ENCODE measurements at places on chromosomes 7 and 10.

GRCh38 chr7:69445541-69445940 lies 152.7 kb upstream of the AUTS2 start:
- DNase-seq = no peak

DNA sequence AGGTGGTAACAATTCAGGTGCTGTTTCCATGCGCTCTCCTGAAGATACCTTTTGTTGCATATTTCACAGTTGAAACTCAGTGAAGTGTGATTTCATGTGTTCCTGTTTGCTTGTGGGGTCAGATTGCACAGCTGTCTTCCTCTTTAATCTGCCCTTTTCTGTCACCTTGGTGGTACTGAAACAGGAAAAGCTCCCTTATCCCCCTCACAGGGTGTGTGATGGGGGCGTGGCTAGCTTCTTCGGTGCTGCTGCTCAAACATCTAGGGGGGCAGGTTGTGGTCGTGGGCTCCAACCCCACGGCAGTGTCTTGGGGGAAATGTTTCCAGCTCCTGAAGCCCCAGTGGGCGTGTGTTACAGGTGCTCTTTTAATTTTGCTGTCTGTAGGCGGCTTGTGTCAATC lies 107.4 kb upstream of the KLF14 start:
- DNase-seq = no peak

GRCh38 chr7:140677496-140677895 lies 4.8 kb downstream of the ADCK2 start:
- DNase-seq = no peak

DNA sequence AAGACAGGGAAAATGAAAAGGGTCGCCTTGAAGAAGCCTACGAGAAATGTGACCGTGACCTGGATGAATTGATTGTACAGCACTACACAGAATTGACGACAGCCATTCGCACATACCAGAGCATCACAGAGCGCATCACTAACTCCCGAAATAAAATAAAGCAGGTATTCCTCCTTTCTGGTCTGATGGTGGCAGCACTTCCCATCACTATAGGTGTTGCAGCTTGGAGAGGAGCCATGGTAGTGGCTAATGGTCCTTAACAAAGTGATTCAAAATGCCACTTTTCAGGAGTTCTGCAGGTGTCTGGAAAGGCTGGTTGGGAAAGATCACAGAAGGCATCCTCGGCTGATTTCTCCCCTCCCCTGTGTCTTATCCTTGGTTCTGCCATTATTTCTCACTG lies 22.1 kb downstream of the EXOC4 start:
- no peak for DNase-seq

DNA sequence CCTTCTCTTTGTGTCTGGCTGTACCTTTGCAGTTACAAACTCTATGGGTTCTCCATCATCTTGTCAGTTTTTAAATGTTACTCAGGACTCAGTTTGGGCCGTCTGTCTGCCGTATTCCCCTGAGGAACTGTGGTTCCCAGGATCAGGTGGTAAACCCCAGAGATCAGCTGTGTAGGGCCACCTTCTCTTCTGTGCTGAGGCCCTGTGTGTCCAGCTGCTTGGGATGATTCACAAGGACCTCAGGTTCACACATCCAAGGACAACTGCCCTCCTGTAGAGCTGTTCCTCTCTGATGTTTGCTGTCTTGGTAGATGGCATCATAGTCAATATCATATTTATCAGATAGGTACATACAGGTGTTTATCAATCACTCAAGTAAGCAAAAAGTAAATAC lies 24.5 kb downstream of the CUL1 start:
- DNase-seq = no peak

DNA sequence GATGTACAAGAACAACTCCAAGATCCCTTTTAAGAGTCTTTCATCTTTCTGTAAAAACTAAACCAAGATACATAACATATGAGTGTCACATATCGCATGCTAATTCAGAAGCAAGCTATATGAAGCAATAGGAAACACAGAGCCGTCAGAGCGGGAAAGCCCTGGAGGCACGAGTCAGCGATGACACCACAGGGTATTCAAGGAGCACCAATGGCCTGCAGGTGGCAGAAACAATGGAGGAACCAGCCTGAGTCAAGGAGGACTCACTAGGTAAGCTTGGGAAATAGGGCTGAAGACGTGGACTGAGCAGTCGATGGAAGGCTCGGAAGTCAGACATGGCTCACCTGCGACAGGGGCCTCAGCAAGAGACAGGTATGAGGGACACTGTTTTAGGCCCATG lies 214.4 kb downstream of the FAM107B start:
- DNase-seq = no peak

DNA sequence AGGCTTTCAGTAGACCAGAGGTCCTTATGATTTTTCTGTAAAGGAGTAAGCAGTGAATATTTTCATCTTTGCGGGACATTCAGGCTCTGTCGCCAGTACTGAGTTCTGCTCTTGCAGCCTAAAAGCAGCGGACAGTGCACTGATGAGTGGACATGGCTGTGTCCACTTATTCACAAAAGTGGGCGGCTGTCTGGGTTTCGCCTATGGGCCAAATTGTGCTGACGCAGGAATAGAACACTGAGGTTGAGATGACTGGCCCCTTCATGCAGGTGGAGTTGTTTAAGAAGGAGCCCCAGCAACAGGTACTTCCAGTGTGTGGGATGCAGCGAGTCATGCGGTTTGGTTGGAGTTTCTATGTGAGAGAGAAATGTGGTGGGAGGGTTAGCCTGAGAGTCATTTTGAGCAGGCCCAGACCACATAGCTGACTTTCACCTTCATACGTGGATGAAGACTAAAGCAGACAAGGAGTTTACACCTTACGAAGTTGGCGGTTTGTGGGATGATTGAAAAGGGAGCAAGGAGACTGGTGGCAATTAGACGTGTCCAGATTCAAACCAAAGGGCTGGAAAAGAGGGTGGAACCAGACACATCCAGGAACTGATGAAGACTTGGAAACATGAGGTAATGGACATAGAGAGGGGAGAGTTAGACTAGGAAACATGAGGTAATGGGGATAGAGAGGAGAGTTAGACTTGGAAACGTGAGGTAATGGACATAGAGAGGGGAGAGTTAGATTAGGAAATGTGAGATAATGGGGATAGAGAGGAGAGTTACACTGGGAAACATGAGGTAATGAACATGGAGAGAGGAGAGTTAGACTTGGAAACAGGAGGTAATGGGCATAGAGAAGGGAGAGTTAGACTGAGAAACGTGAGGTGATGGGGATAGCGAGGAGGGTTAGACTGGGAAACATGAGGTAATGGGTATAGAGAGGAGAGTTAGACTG lies 38.2 kb downstream of the WDR37 start:
- no peak for DNase-seq

GRCh38 chr7:42843205-42843800 lies 68.6 kb downstream of the C7orf25 start:
- peak; percentile 11 for DNase-seq

- DNase-seq = no peak
Measured at GRCh38 chr10:74988832-74989561, 122.5 kb upstream of the SAMD8 start.

GRCh38 chr7:37642028-37642540 lies 41.5 kb upstream of the GPR141 start:
- DNase-seq = no peak

- DNase-seq = no peak
Measured at GRCh38 chr10:1162481-1163203, 106.5 kb downstream of the WDR37 start.

- DNase-seq = no peak
Measured at GRCh38 chr10:46236941-46237681, 49.7 kb upstream of the ANTXRL start.

DNA sequence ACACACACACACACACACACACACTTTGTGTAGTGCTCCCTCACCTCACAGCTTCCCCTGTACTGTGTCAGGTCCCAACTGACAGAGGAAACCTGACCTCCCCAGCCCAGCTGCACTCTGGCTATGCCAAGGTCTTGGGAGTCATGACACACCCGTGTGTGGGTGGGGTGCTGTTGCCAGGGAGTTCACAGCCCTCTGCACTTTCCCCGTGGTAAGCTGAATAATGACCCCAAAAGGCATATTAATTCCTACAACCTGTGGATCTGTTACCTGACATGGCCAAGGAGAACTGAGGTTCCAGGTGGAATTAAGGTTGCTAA lies 8.9 kb upstream of the NANOS1 start:
- DNase-seq = no peak

DNA sequence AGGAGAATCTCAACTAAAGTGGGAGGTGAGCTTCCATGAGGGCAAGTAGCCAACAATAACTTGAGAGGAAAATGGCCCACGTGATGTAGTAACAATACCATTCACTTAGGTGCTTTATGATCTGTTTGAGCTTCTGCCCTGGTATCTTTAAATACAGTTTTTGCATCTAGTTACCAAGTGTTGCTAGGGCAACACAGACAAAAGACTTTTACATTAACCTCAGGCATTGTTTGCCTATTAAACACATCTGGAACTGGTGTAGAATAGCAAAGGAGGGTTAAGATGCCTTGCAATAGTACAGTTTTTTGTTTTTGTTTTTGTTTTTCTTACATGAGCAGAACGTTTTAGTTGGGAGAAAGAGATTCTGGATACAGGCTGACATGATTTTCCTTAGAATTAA lies 97.7 kb upstream of the MTPN start:
- no peak for DNase-seq

GRCh38 chr7:35749556-35749955 lies 51.3 kb upstream of the SEPTIN7 start:
- no peak for DNase-seq

DNA sequence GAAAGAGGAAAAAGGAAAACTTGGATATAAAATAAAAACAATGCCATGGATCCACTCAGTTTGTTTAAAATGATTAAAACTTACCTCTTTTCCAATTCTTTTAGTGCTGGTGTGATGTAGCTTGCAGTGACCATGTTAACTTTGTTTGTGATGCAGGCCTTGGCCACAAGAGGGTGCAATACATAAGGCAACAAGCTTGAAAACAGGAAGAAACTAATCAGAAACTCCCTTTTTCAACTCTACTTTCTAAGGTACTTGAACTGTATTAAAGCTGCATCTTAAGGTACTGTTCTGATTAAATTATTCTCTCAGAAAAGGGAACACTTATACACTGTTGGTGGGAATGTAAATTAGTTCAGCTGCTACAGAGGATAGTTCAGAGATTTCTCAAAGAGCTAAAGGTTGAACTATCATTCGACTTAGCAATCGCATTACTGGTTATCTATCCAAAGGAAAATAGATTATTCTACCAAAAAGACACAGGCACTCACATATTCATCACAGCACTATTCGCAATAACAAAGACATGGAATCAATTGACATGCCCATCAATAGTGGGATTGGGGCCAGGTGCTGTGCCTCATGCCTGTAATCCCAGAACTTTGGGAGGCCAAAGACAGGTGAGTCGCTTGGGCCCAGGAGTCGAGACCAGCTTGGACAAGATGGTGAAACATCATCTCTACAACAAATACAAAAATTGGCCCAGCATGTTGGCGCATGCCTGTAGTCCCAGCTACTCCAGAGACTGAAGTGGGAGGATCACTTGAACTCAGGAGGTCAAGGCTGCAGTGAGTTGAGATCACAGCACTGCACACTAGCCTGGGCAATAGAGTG lies 50.9 kb downstream of the AASS start:
- peak; percentile 73 for DNase-seq

GRCh38 chr7:32496052-32496813 lies 944 bp downstream of the AVL9 start:
- DNase-seq = no peak

DNA sequence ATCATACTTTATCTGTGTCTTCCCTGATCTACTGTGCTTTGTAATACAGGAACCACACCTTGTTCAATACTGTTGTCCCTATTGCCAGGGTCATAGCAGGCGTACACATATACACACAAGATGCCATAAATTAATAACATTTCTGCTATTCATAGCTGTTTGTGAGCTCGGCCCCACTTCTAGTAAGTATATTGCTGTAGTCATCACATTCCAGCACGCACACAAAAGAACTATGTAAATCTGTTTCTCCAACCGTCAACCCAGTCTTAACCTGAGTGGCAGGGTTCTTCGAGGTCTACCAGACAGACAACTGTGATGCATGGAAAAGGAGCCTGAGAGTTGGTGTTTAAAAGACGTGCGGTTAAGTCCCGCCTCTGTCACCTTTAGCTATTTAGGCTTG lies 5.7 kb upstream of the CACNB2 start:
- no peak for DNase-seq

- peak; percentile 87 for DNase-seq
Measured at GRCh38 chr10:113788604-113789083, 37.2 kb downstream of the PLEKHS1 start.

DNA sequence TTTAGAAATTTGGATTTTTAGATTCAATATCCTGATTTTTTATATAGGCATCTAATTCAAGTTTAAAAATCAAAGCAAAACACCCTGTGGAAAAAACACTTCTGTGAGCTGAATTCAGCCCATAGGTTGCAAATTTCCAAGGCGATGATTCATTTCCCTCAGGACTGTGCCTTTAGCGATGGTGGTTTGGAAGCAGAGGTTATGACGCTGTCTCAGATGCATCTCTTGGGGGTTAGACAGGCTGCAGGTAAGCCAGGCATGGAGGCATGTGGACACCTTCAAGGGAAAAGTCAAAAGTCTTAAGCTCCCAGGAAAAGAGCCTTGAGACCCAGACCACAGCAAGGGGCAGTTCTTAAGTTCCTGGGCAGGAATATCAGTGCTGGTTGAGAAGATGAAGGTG lies 9.5 kb upstream of the FRA10AC1 start:
- no peak for DNase-seq

DNA sequence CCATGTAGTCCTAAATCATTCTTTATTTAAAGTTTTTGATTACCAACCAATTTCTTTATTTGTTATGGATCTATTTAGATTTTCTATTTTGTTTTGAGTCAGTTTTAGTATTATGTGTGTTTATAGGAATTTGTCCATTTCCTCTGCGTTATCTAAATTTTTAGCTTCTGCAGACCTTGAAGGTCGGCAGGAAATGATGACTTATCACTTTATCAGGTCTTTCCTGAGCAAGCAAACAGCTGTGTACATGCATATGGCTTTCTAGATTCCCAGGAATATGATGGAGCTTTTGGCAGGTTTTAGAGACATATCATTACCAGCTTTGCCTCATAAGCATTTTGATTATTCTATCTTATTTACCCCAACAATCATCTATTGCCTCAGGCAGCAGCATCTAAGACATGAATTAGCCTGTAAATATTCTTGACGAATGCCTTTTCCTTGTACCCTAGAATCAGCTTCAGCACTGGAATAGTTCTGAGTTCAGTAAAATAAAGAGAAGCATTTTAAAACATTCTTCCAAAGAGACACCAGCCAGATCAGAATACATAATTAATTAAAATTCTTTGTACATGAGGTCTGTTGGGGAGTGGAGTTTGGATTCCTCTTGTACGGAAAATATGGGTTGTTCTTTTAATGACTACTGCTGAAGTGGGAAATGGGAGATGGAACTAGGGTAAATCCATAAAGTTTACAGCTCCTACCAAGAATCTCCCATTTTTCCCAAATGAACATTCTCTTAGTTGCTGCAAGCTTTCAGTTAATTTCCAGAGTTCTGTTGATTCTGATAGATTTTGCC lies 408.8 kb upstream of the SEMA3C start:
- DNase-seq = no peak

- DNase-seq = peak; percentile 98
Measured at GRCh38 chr10:62048919-62049623, 147.6 kb downstream of the ARID5B start.
